ENCODE measurements at places on chromosomes 1 and 21.

GRCh38 chr1:54950369-54951163 lies 29.9 kb upstream of the TMEM61 start:
- DNase-seq: peak; percentile 92

DNA sequence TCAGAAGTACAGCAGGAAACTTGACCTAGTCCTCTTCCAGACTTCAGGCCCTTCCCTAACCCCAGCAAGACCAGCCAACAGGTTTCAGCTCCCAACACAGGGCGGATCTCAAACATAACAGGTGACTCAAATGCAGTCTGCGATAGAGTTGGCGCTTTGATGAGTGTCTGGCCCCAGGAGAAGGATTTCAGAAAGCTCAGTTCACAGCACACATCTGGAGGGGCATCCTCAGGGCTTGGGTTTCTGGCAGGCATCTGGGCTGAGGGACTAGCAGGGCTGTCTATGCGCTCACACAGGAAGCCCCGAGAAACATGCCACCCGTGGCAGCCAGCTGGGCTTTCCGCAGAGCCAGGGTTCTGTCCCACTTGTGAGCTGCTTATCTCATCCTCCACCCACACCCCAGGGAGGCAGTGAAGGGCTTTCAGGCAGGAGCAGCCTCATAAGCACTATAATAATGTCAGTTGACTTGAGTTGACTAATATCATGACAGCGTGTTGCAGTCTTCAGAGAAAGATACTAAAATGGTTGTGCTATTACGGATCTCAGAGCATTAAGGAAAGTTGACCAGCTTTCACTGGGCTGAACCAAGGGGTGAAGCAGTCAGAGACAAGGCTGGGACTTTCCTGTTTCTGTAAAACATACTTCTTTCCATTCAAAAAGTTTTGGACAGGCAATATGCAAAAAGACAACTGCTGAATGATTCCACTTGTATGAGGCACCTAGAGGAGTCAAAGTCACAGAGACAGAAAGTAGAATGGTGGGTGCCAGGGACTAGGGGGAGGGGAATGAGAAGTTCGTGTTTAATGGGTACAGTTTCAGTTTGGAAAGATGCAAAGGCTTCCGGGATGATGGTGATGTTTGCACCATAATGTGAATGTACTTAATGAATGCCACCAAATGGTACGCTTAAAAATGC lies 233.0 kb upstream of the IRF2BP2 start:
- no peak for DNase-seq

DNA sequence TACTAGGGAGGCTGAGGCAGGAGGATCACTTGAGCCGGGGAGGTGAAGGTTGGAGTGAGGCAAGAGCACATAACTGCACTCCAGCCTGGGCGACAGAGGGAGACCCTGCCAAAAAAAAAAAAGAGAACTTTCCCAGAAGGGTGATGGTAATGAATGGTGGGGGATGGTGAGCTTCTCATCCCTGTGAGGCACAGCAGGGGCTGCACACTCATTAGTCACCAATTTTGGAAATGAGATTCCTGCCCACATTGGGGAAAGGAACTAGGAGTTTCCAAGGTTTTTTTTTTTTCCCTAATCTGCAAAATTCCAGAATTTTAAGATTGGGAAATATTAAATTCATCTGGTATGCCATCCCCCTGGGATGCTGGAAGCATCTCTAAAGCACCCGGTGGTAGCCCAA lies 50.2 kb upstream of the SSBP3 start:
- no peak for DNase-seq

DNA sequence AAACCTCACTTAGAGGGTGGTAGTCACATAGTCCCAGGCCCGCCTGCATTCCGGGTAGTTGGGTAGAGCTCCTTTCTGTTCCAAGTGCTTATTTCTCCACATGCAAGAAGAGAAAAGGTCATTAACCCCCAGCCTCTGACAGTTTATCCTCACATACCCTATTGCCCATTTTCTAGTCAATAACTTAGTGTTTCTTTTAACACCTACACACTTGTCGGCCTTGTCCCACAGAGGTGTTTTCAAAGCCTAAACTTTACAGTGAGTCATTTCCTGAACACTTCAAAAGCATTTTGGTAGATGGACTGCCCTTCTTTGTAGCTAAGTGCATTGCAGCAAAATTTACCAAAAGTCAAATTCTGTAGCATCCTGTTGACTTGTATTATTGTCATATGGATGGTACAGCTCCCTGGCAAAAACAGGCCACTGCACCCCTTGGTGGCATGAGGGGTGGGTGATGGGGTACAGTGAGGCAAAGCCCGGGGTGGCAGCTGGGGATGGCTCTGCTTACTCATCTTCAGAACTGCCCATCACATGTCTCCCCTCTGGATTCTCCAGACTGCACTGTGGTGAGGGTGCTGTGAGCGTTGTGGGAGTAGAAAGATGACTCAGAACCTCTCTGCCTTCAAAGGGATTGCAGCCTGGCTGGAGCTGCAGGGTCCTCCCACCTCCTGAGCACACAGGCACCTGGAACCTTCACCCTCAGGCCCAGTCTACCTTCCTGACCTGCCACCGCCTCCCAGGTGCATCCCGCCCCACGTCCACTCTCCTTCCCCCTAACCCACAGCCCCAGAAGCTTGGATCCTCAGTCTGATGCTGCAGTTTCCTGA lies 45.8 kb upstream of the DMRTB1 start:
- peak; percentile 64 for DNase-seq

DNA sequence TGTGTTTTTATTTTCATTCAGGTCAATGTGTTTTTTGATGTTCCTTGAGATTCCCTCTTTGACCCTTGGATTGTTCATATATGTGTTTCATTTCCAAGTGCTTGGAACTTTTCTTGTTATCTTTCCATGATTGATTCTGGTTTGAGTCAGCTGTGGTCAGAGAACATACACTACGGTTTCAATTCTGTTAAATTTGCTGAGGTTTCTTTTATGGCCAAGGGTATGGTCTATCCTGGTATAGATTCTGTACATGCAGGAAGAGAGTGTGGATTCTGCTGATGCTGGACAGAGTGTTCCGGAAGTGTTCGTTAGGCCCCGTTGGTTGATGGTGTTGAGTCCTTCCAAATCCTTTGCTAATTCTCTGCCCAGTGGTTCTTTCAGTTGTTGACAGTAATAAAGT lies 98.5 kb upstream of the COL6A1 start:
- DNase-seq: no peak

DNA sequence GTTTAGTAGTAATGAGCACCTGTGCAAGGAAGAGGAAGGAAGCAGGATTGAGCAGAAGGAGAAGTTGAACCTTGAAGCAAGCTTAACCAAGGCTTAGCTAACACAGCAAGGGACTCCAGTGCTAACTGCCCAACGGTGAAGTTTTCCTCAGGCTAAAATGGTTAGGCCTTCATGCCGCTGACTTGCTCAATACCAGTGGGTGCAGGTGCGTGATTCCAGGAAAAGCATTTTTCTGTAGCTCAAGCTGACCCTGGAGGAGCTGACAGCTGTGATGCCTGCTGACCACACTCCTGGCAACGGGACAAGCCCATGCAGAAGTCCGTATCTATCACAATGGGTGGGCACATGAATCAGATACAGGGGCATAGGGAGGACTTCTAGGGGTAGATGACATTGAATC lies 76.5 kb upstream of the FGGY start:
- DNase-seq: peak; percentile 20

- no peak for DNase-seq
These were observed 2.1 kb downstream of the SETDB1 start for GRCh38 chr1:150928286-150928685.

GRCh38 chr1:45403298-45403697 lies 63.1 kb upstream of the MUTYH start:
- peak; percentile 52 for DNase-seq

- DNase-seq: peak; percentile 47
These were observed 1.8 kb downstream of the WNT3A start for GRCh38 chr1:228008391-228009115.

DNA sequence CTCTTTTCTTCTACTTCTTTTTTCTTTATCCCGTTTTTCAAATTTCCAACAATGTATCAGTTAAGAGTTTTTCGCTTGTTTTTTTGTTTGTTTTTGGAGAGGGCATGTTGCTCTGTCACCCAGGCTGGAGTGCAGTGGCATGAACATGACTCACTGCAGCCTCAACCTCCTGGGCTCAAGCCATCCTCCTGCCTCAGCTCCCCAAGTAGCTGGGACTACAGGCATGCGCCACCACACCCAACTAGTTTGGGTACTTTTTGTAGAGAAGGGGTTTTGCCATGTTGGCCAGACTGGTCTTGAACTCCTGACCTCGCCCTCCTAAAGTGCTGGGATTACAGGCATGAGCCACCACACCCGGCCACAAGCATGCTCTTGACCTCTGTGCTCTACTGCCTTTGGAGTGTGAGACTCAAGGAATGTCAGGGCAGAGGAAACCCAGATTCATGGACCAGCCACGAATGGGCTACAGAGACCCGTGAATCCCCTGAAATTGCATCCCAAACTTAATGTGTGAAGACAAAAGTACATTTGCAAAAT lies 65.1 kb upstream of the HSD17B7 start:
- no peak for DNase-seq

DNA sequence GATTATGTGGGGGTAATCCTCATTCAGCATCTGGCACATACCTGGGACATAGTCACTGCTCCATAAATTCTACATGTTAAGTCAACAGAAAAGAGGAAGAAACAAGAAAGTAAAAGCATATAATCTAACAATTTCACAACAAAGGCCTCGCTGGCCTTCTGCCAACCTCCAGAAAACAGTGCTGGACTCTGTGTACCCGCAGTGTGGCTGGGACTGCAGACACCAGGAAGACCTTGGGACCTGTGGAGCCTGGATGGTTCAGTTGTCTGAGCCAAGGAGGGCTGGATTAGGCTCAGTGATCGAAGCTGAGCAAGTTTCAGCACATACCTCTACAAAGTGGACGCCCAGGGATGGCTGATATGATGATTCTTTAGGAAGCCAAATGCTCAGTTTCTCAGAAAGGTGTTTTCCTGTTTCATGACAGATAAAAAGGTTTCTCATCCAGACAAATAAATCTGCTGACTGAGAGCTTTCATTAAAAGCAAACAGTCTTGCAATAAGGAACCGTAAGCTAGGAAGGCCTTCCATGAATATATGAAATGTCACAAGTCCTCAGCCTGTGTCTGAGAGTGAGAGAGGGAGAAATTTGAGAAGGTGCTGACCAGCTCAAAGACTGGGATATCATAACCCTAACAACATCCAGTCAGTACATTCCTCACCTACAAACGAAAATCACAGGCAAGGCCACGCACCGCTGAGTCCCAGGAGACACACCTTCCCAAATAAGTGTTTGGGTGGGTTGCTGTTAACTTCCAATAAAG lies 48.4 kb downstream of the CAPZB start:
- peak; percentile 45 for DNase-seq

GRCh38 chr1:225508538-225509375 lies 80.9 kb upstream of the LBR start:
- DNase-seq: peak; percentile 98

DNA sequence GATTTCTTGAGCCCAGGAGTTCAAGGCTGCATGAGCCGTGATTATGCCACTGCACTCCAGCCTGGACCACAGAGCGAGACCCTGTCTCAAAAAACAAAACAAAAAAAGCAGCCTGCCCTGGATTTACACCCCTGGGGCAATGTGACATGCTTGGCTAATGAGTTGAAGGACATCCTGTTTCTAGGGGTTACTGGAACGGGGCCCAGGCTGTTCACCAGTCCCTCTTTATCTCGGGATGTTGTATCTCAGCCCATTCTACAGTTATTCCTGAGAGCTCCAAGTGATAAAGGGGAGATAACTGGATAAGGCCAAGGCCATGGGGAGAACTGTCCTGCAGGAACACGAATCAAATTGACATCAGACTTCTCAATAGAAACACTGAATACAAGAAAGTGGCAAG lies 21.7 kb upstream of the S100A2 start:
- no peak for DNase-seq

DNA sequence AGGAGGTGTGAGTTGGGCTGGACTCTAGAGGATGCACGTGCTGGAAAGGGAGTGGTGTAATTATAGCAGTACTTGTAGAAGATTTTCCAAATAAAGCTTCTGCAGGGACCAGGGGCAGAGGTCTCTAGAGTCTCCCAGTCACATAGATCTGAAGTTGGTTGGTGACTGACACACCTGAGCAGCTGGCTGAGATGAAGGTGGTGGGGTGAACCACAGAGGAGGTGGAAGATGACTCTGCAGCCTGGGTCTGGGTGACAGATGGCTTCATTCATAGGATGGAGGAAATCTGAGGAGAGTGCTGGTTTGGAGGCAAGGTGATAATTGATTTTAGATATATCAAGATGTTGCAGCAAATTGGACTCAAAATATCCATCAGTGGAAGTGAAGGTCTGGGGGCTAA lies 178.9 kb upstream of the IVNS1ABP start:
- DNase-seq: no peak

DNA sequence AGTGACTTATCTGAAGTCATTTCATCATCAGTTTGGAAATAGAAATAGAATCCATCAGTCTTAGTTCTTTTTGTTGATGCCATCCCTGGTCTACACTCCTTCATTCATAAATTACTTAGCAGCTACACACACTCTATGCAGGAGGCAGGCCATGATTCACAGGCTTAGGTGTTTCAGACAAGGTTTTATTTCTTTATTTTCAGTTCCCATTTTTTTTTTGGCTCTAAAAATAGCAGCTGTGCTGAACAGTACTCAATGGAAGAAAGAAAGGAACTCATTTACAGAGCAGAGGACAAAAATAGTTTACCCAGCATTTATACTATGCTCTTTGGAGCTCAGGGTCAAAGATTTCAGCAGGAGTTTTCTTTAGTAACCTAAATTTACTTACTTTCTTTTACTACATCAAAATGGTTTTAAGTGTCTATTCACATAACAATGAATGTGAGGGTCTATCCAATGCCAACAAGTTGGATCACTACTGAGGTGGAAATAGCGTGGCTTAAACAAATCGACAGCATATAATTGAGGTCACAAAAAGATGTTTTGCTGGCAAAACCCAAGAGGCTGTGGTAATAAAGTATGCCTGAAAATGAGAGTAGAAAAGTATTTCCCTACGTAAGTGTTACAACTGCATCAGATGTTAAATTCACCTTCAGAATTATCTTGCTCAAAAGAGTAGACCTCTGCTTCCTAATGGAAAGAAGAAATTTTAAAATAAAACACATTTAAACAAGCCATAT lies 7.7 kb downstream of the KRTAP19-8 start:
- DNase-seq: no peak

DNA sequence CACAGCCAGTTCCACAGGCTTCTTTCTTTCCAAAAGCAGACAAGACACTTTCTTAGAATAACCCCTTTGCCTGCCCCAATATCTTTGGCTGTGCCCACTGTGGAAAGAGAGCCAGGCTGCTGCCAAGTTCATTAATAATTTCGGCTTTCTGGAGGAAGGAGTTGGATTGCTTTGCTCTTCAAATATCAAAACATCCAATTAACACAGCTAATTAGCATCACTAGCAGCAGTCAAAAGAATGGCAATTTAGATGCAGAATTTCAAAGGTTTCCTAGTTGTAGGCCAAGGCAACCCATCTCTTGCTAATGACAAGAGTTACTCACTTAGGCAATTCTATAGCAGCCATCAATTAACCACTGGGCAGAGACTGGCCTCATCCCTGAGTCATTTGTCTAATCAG lies 91.0 kb upstream of the SPATA6 start:
- no peak for DNase-seq

DNA sequence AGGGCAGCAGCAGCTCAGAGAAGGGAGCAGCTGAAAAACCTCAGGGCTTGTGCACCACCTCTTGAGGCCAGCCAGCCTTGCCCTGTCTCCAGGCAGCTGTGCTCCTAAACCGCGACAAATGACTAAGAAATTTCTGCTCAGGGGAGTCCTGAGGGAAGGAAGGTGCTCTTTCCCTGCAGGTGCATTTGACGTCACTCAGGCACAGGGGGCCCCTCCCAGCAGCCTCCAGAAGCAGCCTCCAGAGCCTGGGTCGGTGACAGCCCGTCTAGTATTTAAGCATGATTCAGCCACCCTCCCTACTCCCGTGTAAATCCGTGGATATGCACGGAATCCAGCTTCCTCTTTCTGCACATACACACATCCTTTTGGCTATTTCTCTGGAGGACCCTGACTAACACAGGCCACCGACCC lies 560.5 kb downstream of the KIF26B start:
- peak; percentile 37 for DNase-seq
